Stimulated activated CD8-positive, alpha-beta memory T cell treated with anti-CD3 and anti-CD28 coated beads, Interleukin-15, amount 100 ng/mL, for 4 hours (primary cell): ENCODE measurements at places on chromosomes 13 and 19.

DNA sequence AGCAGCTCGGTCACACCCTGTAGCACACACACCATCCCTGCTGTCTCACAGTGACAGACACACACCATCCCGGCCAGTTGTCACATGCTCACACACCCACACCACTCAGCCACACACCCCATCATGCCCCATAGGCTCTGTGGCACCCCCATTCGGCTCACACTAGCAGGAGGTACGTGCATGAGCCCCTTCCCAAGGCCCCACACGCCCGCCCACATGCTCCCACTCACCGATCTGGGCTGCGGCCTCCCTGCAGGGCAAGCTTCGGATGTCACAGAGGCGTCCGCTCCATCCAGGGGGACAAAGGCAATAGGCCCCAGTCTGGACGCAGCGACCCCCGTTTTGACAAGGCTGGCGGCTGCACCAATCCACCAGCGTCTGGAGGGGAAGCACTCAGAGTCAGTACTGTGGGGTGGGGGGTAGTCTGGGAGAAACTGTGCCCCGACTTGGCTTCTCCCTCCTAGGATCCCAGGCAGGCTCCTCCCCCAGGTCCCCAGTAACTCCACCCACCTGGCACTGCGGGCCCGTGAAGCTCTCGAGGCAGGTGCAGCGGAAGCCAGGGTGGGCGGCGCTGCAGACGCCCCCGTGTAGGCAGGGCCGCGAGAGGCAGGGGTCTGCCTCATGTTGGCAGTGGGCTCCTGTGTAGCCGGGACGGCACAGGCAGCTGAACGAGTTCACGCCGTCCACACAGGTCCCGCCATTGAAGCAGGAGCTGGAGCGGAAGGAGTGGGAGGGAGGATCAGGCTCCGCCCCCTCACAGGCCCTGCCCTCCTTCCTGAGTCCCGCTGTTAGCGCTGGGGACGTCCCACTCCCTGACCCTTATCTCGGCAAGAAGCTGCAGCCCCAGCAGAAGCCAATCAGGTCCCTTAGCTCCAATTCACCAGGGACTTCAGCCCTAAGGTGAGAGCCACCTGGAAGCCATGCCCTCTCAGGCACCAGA, 20.1 kb downstream of the NOTCH3 start:
- no peak for DNase-seq

DNA sequence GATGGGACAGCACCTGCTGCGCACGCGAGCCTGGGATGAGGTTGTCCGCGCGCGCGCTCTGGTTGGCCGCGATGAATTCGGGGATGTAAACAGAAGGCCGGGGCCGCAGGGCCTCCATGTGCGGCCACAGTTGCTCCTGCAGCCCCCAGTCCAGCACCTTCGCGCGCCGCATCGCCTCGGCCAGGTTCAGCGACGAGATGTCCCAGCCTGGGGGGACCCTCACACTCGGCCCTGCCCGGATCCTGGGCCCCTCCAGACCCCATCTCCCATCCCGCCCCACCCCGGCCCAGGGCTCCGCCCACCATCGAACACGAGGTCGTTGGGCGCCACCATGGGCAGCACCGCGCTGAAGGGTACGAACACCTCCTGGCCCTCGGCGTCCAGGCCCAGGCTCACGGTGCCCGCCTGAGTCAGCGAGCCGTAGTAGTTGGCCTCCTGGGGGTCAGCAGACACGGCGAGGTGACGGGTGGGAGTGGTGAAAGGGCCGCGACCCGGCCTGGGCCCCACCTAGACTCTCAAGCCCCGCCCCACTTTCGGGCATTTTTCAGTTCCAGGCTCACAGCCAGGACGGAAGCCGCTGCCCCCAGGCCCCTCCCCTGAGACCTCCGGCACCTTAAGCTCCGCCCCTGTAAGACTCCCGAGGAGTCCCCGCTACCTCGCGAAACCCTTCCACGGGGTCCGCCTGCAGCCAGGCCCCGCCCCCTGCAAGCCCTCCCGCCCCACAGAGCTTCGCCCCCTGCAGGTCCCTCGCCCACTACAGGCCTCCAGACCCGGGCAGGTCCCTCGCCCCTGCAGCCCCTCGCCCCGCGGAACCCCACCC, 1.1 kb downstream of the ISYNA1 start:
- peak; percentile 73 for DNase-seq

DNA sequence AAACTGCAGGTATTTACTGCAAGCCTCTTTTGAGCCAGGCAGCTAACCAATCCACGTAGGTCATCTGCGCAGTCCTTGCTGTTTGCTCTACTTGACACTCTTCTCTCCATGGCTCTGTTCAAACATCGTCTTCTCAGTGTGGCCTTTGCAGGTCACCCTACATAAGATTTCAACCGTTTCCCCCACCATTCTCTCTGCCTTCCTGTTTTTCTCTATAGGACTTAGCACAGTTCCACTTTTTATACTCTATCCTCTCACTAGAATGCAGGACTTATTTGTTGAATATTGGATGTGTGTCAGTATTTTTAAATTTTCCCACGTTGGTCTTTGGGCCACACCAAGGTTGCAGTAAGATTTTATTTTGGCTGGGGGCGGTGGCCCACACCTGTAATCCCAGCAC, 1.7 kb upstream of the FBXW9 start:
- DNase-seq = no peak

- DNase-seq = no peak
These were observed 299.1 kb upstream of the OBI1 start for GRCh38 chr13:78958006-78958405.

GRCh38 chr13:106521095-106521799, 14.2 kb downstream of the EFNB2 start:
- no peak for DNase-seq

- no peak for DNase-seq
These were observed 492.6 kb downstream of the RFC3 start for GRCh38 chr13:34310539-34310938.

- DNase-seq = no peak
These were observed 1.0 kb downstream of the EPOR start for GRCh38 chr19:11382898-11383705.

DNA sequence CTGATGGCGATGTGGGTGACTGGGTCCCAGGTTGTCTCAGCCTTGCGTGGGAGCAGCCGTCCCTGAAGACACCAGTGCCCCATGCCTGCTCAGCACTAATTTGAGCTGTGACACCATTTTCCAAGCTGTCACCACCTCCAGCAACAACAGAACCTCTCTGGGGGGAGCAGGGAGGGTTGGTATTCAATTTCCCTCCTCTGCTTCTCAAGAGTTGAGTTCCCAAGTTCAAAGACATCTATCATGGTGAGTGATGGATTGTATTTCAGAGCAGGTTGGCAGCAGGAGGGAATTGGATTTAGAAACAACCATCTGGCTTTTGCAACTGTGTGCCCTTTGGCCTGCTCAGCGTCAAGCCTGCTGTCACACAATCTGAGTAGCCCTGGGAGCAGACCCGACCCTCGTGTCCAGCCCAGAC, 46.9 kb upstream of the UQCRFS1 start:
- no peak for DNase-seq

GRCh38 chr13:21149568-21149967, 26.8 kb downstream of the SKA3 start:
- DNase-seq = no peak

DNA sequence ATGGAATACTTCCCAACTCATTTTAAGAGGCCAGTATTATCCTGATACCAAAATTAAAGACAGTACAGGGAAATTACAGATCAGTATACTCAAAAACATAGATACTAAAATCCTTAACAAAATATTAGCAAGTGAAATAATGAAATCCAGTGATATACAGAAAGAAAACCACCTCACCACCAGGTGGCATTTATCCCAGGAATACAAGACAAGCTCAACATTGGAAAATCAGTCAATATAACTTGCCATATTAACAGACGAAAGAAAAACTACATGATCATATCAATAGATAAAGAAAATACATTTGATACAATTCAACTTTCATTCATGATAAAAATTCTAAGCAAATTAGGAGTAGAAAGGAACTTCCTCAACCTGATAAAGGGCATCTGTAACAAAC, 6.7 kb upstream of the GNA15 start:
- DNase-seq = no peak

- DNase-seq = no peak
These were observed 109.8 kb downstream of the ZIC5 start for GRCh38 chr13:99861771-99862170.

DNA sequence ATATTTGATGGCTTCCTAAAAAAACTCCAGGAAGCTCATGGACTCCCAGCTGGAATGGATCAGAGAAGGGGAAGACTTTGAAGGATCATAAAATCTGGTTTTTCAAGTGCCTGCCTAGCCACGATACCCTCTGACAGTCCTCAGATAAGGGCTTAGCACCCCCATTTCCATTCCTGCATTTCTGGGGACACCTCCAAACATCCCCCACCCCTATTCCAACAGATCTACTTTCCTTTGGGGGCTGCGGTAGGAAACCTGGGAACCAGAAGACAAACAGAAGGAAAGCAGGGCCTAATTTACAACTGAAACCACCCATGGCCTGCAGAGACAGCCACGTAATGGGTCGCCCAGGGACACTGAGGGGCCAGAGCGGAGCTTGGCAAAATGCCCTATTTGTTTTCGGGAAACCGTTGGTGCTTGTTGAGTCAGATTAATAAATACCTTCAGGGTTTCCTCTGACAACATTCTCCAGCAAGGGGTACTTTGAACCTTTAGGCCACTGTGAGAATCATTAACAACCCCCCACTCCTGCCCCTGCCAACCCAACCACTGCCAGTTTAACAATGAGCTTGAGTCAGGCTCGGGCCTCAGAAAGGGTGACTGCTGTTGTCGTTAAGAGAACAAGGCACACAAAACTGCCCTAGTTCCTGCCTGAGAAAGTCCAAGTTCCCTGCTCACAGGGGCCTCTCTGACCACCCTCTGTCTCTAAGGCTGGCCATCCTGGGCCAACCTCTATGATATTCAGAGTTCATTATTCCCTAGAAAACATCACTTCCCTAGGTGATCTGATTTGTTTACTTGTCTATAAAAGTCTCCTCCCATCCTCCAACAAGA, 23.5 kb downstream of the RHPN2 start:
- DNase-seq = no peak

GRCh38 chr13:32515246-32515645, 23.3 kb downstream of the N4BP2L2 start:
- no peak for DNase-seq

DNA sequence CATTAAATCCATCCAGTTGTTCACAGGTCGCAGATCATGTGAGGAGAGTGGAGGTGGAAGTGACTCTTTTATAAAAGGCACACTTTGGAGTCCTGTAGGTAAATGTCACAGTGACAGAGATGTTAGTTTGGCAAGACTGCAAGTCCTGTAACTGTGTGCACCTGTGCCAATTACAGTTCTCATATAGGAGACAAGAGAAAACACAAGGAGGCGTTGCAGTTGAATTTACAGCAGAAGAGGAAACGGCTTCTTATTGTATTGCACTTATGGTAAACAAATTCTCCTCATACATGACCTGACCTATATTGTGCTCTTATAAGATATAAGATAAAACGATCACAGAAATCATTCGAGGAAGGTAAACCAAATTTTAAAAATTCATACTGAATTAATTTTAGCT, 732.8 kb upstream of the SLC10A2 start:
- no peak for DNase-seq

DNA sequence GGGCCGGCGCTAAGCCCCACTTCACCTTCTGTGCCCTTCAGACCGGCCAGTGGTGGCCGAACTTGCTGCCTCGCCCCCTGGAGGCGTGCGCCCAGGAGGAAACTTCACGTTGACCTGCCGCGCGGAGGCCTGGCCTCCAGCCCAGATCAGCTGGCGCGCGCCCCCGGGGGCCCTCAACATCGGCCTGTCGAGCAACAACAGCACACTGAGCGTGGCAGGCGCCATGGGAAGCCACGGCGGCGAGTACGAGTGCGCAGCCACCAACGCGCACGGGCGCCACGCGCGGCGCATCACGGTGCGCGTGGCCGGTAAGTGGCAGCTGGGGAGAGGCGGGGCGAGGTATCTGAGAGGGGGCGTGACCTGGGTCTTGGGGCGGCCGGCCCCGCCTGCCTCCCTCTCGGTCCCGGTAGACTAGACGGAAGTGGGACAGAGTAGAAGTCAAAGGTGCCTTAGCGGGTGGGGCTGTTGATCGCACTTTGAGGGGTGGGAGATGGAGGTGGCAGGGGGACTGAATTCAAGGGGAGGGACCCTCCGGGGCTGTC, 5.6 kb downstream of the ICAM5 start:
- peak; percentile 51 for DNase-seq

DNA sequence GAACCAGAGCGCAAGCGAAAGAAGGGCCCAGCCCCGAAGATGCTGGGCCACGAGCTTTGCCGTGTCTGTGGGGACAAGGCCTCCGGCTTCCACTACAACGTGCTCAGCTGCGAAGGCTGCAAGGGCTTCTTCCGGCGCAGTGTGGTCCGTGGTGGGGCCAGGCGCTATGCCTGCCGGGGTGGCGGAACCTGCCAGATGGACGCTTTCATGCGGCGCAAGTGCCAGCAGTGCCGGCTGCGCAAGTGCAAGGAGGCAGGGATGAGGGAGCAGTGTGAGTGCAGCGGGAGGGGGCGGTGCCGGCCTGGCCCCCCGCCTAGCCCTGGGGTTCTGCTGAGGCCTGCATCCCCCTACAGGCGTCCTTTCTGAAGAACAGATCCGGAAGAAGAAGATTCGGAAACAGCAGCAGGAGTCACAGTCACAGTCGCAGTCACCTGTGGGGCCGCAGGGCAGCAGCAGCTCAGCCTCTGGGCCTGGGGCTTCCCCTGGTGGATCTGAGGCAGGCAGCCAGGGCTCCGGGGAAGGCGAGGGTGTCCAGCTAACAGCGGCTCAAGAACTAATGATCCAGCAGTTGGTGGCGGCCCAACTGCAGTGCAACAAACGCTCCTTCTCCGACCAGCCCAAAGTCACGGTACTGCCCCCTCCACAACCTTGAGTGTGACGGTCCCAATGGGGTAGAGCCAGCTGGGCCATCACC, 2.1 kb downstream of the NR1H2 start:
- DNase-seq = no peak

DNA sequence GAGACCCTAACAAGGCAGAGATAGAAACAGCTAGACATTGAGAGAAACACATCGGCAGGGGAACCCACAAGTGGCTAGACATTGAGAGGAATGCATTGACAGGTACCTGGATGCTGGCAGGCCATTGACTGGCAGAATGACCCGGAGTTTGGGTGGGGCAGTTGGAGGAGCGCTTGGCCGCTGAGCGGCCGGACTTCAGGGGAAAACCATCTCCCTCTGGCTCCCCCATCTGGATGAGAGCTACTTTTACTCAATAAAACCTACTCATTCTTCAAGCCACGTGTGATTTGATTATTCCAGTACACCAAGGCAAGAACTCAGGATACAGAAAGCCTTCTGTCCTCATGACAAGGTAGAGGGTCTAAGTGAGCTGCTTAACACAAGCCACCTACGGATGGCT, 473.4 kb downstream of the SLITRK5 start:
- DNase-seq = no peak

DNA sequence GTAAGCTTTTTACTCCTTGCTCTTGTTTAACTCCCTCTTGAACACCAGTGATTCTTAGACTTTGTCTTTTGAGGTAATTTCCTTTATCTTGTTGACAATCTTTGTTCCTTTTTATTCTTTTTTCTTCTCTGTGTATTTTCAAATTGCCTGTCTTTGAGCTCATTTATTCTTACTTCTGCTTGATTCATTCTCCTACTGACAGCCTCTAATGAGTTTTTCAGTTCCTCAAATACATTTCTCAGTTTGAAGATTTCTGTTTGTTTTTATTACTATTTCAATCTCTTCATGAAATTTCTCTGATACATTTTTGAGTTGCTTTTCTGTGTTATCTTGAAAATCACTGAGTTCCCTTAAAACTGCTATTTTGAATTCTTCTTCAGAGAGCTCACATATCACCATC, 154.1 kb downstream of the ATP8A2 start:
- no peak for DNase-seq
